HEK293T (cell line): ENCODE measurements at places on chromosomes 12 and 14.

DNA sequence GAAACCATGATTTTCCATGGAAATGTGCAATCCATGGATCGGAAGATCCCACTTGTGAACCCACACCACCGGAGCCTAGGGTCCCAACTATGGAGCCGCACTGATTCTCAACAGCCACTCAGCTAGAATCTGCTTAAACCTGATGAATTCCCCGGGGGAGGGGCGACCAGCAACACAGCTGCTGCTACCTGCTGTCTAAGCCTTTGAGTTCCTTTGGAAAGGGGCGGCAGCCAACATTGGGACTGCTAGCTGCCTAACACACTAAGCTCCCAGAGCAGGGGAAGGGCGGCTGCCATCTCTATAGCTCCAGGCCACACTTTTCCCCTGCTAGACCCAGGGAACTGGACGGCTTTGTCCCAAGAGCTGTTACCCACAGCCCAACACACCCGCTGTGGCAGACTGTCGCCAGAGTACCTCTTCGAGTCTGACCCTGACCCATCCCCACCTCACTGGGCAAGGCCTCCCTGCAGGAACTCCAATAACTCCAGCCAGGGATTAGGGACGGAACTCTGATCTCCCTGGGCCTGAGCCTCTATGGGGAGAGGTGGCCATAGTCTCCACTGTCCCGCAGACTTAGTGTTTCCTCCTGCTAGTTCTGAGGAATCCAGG is 205.8 kb upstream of the SLC16A7 start:
- DNase-seq = no peak

DNA sequence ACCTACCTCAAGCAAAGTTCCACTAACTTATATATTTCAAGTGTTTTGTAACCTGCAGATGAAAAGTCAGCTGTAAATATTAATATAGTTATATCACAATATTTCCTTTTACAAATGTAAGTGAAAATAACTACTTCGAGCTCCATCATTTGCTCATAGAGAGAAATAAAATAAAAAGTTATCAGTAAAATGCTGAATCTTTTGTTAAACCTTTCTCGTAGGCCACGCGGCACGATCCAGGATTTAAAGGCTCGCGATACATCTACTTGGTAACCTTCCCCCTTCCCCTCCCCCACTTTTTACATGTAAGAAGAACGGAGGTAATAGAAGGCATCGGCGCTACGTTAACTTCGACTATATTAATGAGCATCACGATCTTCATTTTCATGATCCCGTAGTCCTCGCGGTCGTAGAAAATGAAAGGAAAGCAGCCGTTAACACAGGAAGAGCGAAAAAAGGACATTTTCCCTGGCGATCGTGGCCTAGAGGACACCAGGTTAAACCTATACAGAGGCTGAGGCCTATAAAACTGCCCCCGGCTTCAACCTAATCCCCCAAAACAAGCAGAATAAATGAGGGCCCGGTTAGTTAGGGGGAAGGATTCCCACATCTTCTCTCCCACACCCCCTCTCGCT is 508 bp downstream of the HNRNPC start:
- DNase-seq = no peak

GRCh38 chr12:124385219-124385969 is 90.5 kb downstream of the RFLNA start:
- no peak for DNase-seq

GRCh38 chr14:70045310-70045709 is 143.4 kb downstream of the SLC8A3 start:
- DNase-seq = no peak

DNA sequence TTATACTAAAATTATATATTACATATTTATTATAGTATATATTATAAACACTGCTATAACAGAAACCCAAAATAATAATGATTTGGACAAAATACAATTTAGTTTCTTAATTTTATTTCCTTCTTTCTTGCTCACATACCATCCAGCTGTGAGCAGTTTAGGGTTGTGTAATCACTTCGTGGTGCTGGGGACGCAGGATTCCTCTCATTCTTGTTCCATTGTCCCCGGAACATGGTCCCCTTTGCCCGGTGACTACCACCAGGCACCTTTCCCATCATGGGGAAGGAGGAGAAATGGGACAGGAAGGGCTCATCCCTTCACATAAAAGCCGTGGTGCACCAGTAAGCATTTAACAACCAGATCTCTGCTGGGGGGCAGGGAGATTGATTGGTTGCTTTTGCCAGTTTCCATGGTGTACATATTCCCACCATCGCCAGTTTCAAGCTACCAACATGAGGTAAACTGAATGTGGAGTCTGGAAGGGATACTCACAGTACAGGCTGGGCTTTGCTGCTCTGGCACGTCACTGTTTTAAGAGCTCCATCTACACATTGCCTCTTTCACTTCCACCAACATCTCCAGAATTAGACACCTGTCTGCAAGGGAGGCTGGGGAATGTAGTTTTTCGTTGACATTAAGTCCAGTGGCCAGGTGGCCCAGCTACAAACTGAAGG is 191.5 kb downstream of the TMEM132C start:
- no peak for DNase-seq

GRCh38 chr14:64838656-64839055 is 41.1 kb downstream of the SPTB start:
- DNase-seq = no peak

GRCh38 chr14:106883218-106883692 is 1356.9 kb downstream of the TMEM121 start:
- no peak for DNase-seq

- DNase-seq = no peak
These were observed at the start of gene OTX2 for GRCh38 chr14:56810147-56810719. Gene OTX2, minus strand, starts transcription at chr14:56810479. Its CDS starts 5,023 bp downstream, at chr14:56805456.

GRCh38 chr14:20262642-20263128 is 23.6 kb downstream of the OR11H4 start:
- DNase-seq = no peak

DNA sequence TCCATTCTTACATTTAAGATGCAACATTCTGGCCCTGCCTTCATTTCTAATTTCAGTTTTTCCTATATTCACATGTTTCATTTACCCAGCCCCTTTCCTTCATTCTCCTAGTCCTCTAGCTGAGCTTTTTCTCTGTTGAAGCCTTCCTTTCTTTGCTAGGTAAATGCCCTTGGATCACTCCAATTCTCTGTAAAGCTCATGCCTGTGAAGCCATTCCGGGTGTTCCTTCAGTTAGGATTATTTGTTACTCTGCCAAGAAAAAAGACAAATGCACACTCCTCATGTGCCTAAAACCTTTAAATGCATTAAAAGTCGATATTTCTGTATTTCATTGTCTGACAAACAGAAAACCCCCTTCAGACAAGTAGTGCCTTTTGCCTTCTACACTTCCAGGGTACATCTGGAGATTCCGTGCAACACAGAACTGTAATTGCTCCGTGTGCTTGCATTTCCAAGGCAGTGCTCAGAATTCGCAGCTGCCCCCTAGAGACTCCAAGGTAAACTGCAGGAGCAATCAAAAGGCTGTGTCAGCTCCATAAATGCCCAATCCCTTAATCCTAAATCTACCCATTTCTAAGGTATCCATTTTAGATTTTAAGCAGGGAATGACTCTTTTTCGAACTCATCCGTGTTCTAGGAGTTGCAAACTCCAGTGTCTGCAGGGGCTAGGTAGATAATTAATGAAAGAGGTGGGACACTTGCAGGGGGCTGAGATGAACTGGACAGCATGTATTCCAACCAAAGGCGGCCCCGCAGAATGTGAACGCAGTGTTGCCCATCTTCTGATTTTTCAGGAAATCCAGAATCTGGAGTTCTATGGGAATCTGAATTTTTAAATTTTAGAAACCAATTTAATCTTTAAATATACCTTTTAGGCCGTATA is 320.2 kb downstream of the GRIN2B start:
- peak; percentile 60 for DNase-seq

DNA sequence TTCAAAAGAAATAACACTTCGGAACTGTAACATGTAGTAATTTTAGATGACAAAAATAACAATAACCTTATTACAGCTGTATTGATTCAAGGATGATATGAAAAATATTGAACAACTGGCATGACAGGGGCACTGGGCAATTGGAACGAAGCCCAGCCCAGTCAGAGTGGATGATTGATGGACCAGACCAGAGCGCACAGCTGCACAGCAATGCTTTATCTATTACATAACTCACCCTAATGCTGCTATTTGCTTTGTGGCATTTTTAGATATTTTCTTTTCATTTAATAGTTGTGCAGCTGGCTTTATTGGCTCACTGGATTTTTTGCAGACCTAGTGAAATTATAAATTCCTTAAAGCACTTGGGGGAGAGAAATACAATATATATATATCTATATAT is 26.9 kb upstream of the FERMT2 start:
- no peak for DNase-seq

- DNase-seq = peak; percentile 33
These were observed 7.1 kb upstream of the CCDC175 start for GRCh38 chr14:59583755-59584154.

DNA sequence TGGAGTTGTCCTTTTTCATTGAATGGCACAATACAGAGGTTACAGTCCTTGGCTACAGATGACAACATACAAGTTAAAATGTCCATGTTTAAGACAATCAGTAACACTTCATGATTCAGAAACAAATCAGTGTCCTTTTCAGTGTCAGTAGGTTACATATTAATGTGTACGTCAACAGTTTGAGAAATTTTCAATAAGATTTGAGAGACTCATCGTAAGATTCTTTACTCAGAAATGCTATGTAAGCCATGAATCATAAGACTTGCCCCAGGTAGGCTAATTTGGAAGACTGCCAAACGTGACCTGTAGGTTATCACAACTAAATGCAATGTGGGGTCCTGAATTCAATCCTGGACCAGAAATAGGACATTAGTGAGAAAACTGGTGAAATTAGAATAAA is 3.5 kb downstream of the RDH12 start:
- DNase-seq = no peak

GRCh38 chr12:44717612-44718011 is 158.5 kb downstream of the NELL2 start:
- DNase-seq = no peak

DNA sequence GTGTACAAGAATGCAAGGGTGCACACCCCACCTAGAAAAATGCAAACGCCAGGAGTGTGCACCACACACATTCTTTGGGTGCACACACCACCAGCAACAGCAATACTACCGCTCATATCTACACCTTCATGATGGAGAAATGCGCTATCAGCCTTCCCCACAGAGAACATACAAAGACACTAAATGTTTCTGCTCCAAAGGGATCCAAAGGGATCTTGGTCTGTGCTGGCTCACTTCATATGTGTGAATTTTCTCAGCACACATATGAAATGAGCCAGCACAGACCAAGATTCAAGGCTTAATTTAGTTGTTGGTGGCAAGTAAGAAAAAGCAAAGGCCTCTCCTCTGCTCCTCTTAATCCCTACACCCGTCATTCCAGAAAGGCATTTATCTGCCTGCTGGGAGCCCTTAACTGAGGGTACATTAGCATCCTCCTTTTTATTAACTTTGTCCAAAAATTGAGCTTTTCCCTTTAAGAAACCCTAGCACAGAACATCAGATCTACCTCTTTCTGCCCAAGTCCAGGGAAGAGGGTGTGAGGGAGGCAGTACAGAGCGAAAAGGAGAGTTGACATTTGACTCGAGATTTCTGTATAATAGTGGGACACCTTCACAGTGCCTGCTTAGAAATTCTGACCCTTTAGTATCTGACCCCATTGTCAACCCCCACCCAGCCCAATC is 8.3 kb downstream of the BMP4 start:
- no peak for DNase-seq

DNA sequence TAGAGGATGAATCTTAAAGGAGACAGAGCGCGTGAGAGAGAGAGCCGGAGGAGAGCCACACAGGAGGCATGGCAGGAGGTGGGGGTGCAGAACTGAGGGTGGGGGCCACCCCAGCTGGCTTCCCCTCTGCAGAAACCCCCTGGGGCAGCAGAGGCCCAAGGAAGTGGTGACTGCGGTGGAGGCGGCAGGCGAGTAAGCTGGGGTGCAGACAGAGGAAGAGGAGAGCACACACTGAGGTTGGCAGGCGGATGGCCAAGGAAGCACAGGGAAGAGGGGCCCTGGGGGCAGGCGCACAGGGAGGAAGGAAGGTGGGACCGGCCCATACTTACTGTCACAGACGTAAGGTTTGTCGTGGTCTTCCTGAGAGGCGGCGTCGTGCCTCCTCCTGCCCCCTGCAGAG is 179.8 kb downstream of the DPF3 start:
- no peak for DNase-seq

DNA sequence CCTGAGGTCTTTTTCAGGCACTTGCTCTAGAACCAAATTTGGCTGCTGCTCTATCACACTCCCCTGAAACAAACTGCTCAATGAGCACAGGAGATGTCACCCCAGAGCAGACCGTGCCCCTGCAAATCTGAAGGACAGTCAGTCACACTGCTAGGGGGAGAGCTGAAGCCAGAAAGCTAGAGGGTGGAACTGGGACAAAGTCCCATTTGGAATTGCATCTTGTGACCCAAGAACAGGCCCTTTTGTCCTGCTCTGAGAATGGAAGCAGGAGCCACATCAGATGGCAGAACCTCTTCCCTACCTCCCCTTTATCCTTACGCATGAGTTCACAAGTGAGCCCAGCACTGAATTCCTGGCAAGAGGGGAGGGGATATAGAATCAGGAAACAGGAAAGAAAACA is 64.7 kb downstream of the MAP3K9 start:
- DNase-seq = no peak

GRCh38 chr14:100140452-100141078 is 18.9 kb downstream of the DEGS2 start:
- no peak for DNase-seq

DNA sequence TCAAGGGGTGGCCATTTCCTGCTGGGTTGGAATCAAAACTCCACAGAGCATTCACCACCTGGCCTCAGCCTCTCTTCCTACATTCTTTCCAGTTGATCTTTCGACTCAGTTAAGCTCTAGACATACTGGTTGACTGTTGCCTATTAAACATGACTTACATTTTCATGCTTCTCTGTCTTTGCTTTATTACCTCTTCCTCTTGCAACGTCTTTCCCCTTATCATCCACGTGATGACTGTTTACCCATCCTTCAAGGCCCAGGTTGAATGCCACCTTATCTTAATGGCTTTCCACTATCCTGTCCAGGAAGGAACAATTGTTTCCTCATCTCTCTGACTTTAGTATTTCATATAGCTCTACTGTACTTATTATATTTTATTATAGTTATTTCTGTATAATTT is 24.4 kb upstream of the CCDC175 start:
- no peak for DNase-seq

DNA sequence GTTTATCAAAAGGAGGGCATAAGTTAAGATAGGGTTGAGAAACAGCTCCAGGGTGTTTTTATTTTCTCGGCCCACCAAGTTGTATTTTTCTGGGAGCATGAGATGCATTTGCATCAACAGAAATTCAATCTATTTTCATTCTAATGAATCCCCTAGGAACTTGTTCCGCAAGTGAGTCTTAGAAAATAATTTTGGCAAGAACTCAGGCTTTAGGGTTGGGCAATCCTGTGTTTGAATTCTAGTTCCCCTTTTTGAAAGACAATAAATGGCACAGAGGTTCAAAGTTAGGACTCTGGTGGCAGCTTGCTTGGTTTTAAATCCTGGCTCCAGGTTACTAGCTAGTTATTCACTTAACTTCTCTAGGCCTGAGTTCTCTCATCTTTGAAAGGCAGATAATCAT is 23.7 kb downstream of the SLC5A8 start:
- DNase-seq = no peak

DNA sequence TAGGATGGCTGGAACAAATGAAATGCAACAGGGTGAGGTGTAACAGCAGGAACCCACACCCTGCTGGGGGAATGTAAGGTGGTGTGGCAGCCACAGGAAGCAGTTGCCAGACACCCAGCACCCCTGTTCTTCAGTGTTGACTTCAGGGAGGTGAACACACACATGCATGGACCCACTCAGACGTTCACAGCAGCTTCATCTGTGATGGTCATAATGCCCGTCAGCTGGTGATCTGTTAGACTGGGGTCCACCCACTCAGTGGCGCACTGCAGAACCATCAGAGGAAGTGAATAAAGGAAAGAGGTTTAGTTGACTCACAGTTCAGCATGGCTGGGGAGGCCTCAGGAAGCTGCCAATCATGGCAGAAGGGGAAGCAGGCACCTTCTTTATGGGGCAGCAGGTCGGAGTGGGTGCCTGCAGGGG is 22.7 kb upstream of the TEX22 start:
- no peak for DNase-seq
